ENCODE measurements at places on chromosomes 6 and 20. TPM values are rescaled to one million over a fixed set of nuclear protein-coding genes. Genes with fewer than 3 reads are reported as not detected.

The L3MBTL1 gene
- polyA plus RNA-seq, result 13.3 TPM

The CRISP2 gene
- polyA plus RNA-seq, result not detected

The TMEM181 gene
- polyA plus RNA-seq, result 23.9 TPM

The CPXM1 gene
- 225 TPM for polyA plus RNA-seq

The CCN6 gene
- 2.5 TPM for polyA plus RNA-seq

The MRPS18A gene
- 43.4 TPM for polyA plus RNA-seq

The SCRT2 gene
- polyA plus RNA-seq, result 0.05 TPM

The TFB1M gene
- polyA plus RNA-seq, result 15.6 TPM

The KIFC1 gene
- 50.3 TPM for polyA plus RNA-seq

The LY6G6F gene
- polyA plus RNA-seq, result 0.73 TPM

The RAET1L gene
- polyA plus RNA-seq, result 0.23 TPM

The ZC3H12D gene
- polyA plus RNA-seq, result 0.62 TPM

The HECA gene
- polyA plus RNA-seq, result 14.4 TPM

The ZNF334 gene
- polyA plus RNA-seq, result 44.9 TPM

The LPA gene
- 0.19 TPM for polyA plus RNA-seq

The EYA4 gene
- polyA plus RNA-seq, result 12.4 TPM

The CYP24A1 gene
- 3.4 TPM for polyA plus RNA-seq

The ARMH2 gene
- polyA plus RNA-seq, result not detected

The CHRNA4 gene
- 37.9 TPM for polyA plus RNA-seq

The EFCAB8 gene
- polyA plus RNA-seq, result not detected

The BTNL2 gene
- polyA plus RNA-seq, result 1.0 TPM

The DYNLT1 gene
- polyA plus RNA-seq, result 170 TPM

The NCOA7 gene
- 55.2 TPM for polyA plus RNA-seq

The C6orf132 gene
- polyA plus RNA-seq, result 5.2 TPM

The CAGE1 gene
- not detected for polyA plus RNA-seq

The HLA-DRB1 gene
- polyA plus RNA-seq, result 49.0 TPM

The EDN3 gene
- polyA plus RNA-seq, result 5.4 TPM
